ENCODE measurements at places on chromosomes 11 and 22.

DNA sequence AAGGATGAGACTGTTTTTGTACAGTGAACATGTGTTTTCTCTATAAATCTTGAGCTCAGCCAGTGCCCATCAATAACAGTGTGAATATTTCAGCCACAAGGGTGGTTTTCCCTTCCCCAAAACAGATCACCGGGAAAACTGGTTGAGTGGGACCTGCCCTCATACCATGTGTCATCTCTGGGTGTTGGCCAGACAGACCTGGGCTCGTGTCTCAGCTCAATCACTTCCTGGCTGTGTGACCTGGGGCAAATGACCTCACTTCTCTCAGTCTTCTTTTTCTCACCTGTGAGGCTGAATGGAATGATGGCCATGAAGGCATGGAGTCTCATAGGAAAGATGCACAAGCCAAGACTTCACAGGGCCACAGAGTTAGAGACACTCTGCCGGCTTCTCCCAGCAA is 74.7 kb downstream of the COMMD9 start:
- DNase-seq, result no peak

- peak; percentile 93 for DNase-seq
Measured at GRCh38 chr11:27209562-27210005, 153.4 kb downstream of the CCDC34 start.

- no peak for DNase-seq
Measured at GRCh38 chr11:119861160-119861559, 132.2 kb upstream of the NECTIN1 start.

- no peak for DNase-seq
Measured at GRCh38 chr22:21013657-21014201, 1.2 kb upstream of the P2RX6 start.

DNA sequence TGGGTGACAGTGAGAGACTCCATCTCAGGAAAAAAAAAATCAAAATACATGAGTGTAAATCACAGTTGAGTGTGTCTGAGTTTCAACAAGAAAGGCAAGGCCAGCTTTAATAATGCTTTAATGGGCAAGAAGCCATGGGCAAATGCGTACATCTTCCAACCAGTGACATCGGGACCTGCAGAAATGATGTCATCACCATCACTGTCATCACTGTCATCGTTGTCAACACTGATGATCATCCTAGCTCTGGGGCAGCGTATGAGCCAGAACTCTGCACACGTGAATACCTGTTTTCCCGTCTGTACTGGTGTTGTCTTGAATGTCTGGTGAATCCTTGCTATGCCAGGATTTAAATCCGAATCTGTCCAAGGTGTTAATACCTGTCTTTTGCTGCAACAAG is 712.5 kb downstream of the BRD1 start:
- no peak for DNase-seq

Measured in DMS79 (cell line).